Spleen (tissue), 13 donors: ENCODE measurements at places on chromosomes 3 and 15. TPM values are rescaled to one million over a fixed set of nuclear protein-coding genes. Genes with fewer than 3 reads are reported as not detected.

The SYNPR gene
- not detected for polyA plus RNA-seq

The CPB1 gene
- 0.43 TPM for polyA plus RNA-seq

The EPHA6 gene
- not detected for polyA plus RNA-seq

The OR5K2 gene
- polyA plus RNA-seq = not detected

The ITIH1 gene
- polyA plus RNA-seq = 11.4 TPM

The TNNC1 gene
- polyA plus RNA-seq = 2.2 TPM

The SPATA12 gene
- 0.15 TPM for polyA plus RNA-seq

The SPESP1 gene
- 1.5 TPM for polyA plus RNA-seq

The RHOA gene
- polyA plus RNA-seq = 226 TPM

The COLQ gene
- 6.3 TPM for polyA plus RNA-seq

The TNIK gene
- polyA plus RNA-seq = 0.85 TPM

The IL20RB gene
- 0.85 TPM for polyA plus RNA-seq

DNA sequence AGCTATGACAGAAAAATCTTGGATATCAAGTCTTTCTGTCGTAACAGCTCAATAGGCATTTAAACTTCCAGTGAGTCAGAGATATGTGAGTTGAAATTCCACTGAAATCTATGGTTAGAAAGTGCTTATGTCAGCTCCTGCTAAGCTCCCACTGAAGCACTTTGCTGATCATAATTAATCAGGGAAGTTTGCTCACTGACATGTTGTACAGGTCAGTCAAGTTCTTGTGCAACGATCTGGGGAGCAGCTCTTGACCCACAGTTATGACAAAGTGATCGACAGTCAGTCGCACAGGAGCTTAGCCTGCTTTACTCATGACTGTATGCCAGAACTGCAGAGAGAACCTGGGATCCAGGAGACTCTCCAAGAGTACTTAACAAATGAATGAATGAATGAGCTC is 453.5 kb downstream of the SOX2 start:
- DNase-seq = no peak

GRCh38 chr15:63597038-63597790 is at the start of gene FBXL22:
TSS of gene FBXL22 (plus strand) at chr15:63597387. CDS start at chr15:63597393, 6 bp downstream.
- no peak for DNase-seq

GRCh38 chr3:69354948-69355347 is 30.9 kb downstream of the FRMD4B start:
- no peak for DNase-seq

DNA sequence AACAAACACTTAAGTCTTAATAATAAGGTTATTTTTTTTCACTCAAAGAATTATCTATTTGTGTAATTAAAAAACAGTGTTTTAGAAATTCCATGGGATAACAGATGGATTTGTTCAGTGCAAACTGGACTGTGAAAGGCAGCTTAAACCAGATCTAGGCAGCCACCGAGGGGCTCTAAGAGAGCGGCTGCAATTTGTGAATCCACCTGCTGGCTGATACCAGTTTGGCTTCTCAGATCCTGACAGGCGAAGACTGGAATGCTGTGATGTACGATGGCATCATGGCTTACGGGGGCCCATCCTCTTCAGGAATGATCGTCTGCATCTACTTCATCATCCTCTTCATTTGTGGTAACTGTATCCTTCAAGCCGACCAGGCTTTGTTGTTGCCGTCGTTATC is 119.6 kb downstream of the CHDH start:
- DNase-seq = no peak

DNA sequence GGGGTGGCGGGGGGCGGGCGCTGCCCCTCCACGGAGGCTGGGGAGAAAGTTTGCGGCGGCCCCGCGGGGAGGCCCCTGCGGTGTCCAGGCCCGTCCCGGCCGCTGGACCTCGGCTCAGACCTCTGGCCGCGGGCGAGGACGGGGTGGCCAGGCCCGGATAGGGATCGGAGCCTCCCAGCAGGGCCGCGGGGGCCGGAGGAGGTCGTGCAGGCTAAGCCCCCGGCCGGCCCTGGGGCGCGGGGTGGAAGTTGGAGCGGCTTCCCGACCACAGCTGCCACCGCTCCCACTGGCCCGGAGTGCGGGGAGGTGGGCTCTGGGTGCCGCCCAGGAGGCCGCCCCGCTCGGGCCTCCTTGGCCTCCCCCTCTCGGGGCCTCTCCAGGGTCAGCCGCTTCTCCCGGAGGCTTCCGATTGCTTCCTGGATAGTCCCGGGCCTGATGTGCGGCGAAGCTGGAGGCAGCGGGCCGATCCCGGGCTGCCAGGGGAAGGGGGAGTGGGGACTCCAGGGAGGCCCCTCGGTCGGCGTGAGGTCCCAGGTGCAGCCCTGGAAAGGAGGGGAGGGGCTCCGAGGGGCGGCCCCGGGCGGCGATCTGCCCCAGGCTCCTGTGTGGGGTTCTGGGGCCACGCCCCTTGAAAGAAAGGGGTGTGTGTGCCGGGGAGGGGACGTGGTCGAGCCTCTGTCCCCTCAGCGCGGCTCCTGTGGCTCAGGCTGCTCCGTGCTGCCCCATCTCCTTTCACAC is 907 bp downstream of the PLXNA1 start:
- peak; percentile 89 for DNase-seq

- no peak for DNase-seq
These were observed 138.0 kb downstream of the STT3B start for GRCh38 chr3:31670722-31671121.

DNA sequence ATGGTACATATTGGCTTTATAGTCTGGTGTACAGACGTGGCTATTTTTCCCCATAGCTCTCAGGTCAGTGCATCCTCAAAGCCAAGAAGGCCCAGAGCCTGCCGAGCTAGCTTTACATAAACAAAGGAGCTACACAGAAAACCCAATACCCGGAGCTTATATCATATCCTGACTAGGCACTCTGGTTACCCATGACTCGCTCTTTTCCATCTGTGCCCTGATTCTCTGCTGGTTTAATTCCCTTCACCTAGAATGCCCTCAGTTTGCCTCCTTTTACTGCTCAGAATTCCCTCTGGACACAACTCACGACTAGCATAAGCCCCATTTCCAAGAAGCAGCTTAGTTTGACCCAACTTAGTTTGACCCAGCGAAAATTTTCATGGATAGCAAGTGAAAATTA is 110.8 kb downstream of the TIGIT start:
- no peak for DNase-seq

GRCh38 chr3:88038566-88038965 is 20.2 kb downstream of the CGGBP1 start:
- DNase-seq = no peak

DNA sequence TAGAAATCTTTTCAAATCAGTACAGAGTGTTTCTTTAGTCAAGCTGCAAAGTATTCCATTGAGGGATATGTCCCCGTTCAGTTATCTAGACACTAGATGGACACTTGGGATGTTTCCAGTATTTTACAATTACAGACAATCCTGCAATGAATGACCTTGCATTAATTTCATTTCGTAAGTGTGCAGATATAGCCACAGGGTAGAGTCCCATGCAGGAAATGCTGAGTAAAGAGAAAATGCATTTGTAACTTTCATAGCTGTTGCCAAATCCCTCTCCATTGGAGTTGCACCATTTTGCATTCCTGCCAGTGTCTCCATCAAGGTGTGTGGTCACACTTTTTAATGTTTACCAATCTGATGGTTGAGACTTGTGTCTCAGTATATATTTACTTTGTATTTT is 92.5 kb downstream of the LIPC start:
- no peak for DNase-seq

GRCh38 chr15:85708402-85708941 is 86.3 kb downstream of the KLHL25 start:
- no peak for DNase-seq

DNA sequence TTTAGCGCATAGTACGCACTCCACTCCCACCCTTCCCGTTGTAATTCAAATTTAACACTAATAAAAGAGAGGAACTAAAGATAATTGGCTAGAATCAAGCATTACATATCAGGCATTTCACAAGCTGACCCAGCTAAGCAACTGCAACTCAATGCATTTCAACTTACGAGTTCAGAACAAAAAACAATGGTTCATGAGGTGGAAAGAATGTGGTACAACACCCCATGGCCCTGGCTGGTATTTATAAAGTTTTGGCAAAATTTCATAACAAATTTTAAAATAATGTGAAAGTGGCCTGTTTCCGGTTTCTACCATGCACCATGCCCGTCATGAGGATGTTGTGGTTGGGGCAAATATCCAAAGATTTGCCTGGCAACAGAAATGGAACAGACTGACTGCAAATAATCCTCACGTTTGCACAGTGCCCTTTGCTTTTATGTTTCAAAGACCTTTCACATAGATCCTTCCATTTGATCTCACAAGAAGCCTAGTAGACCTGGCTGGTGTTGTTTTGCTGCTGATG is 455.3 kb upstream of the NR2F2 start:
- DNase-seq = no peak

DNA sequence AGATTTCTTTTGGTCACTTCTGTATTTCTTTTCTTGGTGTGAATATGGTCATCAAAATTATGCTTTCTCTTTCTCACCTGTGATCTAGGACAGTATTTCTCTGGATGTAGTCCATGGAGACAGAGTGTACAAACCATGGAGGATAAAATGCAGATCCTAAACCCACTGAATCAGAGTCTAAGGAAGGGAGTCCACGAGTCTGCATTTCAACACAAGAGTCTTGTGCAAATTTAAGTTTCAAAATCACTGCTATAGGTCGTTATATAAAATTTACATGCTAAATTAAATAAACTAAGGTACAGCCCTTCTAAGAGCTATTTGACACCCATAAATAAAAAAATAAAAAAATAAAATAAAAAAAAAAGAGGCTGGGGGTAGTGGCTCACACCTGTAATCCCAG is 17.3 kb upstream of the UBE2E2 start:
- no peak for DNase-seq

- DNase-seq = no peak
These were observed 397.6 kb downstream of the EDEM1 start for GRCh38 chr3:5585085-5585484.

DNA sequence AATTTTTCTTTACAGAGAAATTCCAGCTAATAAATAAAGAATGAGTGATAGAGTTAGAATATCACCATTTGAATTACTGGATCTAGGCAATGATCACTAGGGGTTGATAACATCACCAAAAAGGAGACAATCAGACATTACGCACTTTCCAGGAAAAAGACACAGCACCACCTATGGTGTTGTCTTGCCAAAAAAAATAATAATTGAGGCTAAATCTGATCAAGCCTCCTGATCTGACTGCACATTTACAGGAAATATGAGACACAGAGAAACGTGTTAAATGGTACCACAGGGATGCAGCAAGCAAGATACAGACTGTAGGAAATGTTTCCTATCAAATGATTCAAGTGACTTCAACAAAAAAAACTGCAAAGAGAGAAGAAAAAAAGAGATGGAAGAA is 92.8 kb downstream of the EOMES start:
- DNase-seq = no peak

- DNase-seq = no peak
These were observed 231.8 kb downstream of the UACA start for GRCh38 chr15:70531576-70531975.

GRCh38 chr3:133367956-133368355 is 31.9 kb upstream of the BFSP2 start:
- DNase-seq = no peak

DNA sequence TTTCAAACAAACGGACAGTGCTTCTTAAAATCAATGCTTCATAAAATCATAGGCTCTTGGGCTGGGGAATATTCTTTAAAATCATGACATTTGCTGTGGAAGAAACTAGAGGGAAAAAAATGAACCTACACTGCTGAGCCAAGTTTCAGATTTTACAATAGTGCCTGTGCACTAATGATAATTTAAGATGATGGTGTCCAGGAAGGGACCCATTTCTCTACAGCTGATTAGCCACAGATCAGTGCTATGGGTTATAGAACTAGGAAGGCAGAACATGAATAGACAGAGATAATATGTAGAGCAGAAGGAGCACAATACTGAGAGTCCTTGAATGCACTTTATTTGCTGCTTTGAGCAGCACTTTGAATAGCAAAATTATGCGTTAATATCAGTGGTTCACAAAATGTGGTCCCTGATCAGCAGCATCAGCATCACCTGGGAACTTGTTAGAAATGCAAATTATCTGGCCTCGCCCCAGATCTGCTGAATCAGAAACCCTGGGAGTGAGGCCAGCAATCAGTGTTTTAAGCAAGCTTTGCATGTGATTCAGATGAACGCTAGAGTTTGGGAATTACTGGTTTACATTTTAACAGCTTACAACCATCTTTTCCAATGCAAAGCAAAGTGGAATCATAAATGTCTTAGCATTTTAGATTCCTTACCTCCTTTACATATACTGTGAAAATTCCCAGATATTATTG is 135.8 kb upstream of the ANKRD28 start:
- DNase-seq = no peak

- no peak for DNase-seq
These were observed 528.2 kb downstream of the ZIC1 start for GRCh38 chr3:147937341-147937740.

- no peak for DNase-seq
These were observed 513.5 kb upstream of the PROK2 start for GRCh38 chr3:72298201-72299152.
